ENCODE measurements at places on chromosomes 1 and 21. TPM values are rescaled to one million over a fixed set of nuclear protein-coding genes. Genes with fewer than 3 reads are reported as not detected.

GRCh38 chr21:36430841-36431240 lies 45.6 kb downstream of the CHAF1B start:
- DNase-seq, result no peak

Gene TMEM200B
- total RNA-seq, result 16.4 TPM

DNA sequence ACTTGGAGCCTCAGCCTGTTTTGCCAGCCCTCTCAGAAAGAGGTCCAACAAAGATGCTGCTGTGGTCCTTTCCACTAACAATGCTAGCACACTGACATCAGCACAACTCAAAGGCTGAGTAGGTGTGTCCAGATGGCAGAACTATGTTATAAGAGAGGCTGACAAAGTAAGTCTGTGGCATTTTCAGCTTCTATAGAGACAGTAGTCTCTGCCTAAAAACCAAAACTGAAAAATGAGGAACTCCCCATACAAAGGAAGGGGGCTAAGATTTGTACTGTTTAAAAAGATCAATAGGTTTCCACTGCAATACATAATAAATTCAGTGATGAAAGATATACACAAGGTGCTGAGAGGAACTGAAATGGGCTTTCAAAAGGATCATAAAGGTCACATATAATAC lies 12.3 kb downstream of the ERO1B start:
- DNase-seq, result no peak

DNA sequence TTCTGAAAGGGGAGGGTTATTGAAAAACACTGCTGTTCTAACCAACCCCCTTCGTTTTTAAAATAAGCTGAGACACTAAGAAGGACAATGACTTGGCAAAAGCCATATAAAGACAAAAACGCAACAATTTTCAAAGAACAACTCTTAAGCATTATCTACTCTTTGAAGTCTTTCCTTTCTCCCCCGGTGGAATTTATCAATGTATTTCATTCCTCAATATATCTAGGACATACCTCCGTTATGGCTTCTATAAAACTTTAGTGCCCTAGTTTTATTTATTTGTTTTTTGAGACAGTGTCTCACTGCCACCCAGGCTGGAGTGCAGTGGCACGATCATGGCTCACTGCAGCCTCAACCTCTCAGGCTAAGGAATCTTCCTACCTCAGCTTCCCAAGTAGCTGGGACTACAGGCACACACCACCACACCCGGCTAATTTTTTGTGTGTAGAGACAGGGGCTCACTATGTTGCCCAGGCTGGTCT lies 3.2 kb downstream of the NRDC start:
- no peak for DNase-seq

Gene CFAP107
- not detected for total RNA-seq

- DNase-seq, result no peak
Observed at GRCh38 chr1:230215031-230215430, 148.0 kb downstream of the GALNT2 start.

DNA sequence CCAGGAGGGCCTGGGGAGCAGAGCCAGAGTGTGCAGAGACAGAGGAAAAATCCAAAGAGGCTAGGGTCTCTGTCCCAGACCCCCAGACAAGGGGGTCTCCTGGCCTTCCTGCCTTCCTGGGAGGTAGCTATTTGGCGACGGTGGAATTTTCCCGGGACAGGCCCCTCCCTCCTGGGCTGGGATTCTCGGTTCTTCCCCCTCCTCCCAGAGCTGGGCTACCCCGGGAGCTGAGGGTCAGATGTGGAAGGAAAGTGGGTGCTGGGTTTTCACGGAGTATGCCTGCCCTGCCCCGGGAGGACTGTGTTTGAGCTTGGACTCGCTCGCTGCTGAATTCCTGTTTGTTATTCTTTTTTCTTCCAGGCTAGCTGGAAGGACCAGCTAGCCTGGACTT lies 759 bp downstream of the AMPD2 start:
- no peak for DNase-seq

Gene C1orf141
- not detected for total RNA-seq

Gene OR6N1
- not detected for total RNA-seq

- DNase-seq, result no peak
Observed at GRCh38 chr1:68329096-68329835, 96.9 kb upstream of the WLS start.

Gene CLCA1
- 0.18 TPM for total RNA-seq

- no peak for DNase-seq
Observed at GRCh38 chr1:169844941-169845608, 48.6 kb downstream of the SCYL3 start.

- DNase-seq, result no peak
Observed at GRCh38 chr1:52189898-52190480, 48.1 kb downstream of the ZFYVE9 start.

- DNase-seq, result no peak
Observed at GRCh38 chr1:1171546-1172340, 1.9 kb upstream of the TTLL10 start.

DNA sequence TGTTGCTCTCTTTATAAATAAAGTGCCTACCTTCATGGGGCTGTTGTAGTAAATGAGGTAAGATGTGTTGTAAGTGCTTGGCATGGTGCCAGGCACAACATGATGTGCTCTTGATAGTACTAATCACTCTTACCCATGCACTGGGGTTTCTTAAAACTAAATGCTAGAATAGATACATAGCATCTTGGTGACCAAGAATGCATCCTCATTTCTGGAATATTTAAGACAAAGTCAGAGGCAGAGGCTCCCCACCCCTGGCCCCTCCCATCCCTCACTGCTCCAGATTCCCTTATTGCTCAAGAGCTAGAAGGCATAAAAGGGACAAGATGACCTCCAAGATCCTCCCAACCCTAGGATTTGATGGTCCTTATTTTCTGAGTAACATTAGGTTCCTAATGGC lies 61.3 kb downstream of the GLUL start:
- DNase-seq, result no peak

Gene CYP4X1
- total RNA-seq, result 6.0 TPM

- DNase-seq, result no peak
Observed at GRCh38 chr1:167611983-167612382, 18.0 kb upstream of the RCSD1 start.

Gene PLA2G5
- 2.4 TPM for total RNA-seq

GRCh38 chr1:70978623-70979022 lies 69.0 kb downstream of the PTGER3 start:
- no peak for DNase-seq

Gene CCDC27
- not detected for total RNA-seq

Gene VTCN1
- total RNA-seq, result 43.7 TPM

Gene CEP170
- total RNA-seq, result 40.8 TPM

DNA sequence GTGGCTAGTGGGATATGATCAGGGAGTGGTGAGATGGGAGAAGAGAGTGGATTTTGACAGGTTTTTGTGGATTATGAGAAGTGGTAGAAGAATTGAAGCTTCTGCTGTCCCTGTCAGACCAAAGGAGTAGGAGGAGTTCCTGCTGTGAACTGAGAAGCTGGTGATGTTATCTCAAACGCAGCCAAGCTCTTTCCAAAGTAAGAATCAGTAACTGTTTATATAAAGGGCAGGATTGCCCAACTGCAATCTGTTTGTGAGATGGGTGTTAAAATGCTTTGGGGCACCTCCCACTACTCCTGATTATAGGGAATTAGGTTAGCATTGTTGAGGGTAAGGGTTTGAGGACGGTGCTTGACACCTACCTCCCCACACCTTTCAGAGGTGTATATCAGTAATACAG lies 60.5 kb upstream of the USP25 start:
- DNase-seq, result no peak

DNA sequence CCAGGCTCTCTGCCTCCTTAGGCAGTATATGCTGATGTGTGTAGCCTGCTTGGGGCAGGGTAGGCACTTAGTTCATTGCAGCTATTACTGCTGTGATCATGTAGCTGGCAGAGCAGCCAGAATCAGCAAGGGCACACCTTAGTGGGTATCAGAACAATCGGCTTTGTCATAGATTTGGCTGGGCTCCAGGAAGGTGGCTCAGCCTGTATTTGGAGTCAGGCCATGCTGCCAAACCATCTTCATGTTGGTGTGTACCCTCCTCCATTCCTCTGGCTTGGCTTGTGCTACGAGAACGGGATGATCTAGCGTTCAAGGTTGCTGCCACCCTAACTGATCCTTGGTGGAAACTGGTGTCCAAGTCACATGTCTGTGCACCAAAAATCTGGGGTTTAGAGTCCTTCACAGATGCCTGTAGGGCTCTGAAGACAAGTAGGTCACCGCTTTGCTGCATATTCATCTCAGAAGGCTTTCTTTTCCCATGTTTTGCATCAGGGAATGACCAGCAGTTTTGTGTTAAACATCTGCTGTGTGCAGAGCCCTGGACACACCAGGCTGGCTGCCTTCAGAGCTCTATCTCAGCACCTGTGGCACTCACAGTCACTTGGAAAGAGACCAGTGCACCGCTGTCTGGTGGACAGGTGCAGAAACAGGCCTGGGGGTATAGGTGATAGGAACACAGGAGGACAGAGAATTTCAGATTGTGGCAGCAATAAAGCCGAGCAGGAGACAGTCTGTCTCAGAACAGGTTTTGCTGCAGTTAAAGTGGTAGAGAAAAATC lies 23.7 kb downstream of the VANGL1 start:
- DNase-seq, result peak; percentile 85

DNA sequence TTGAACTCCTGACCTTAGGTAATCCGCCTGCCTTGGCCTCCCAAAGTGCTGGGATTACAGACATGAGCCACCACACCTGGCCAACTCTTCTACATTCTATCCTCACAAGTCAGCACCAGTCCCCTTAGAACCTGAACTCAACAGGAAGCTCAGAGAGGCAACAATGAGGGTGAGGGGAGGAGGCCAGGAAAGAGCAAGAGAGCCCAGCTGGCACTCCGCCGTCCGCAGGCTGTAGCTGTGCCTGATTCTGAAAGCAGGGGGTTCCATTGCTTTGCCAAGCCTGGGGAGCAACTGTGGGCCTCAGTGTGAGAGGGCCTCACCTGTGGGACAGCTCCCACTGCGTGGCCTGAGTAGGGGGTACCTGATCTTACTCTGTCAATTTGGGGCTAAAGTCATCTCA lies 18.7 kb downstream of the STK40 start:
- DNase-seq, result no peak

DNA sequence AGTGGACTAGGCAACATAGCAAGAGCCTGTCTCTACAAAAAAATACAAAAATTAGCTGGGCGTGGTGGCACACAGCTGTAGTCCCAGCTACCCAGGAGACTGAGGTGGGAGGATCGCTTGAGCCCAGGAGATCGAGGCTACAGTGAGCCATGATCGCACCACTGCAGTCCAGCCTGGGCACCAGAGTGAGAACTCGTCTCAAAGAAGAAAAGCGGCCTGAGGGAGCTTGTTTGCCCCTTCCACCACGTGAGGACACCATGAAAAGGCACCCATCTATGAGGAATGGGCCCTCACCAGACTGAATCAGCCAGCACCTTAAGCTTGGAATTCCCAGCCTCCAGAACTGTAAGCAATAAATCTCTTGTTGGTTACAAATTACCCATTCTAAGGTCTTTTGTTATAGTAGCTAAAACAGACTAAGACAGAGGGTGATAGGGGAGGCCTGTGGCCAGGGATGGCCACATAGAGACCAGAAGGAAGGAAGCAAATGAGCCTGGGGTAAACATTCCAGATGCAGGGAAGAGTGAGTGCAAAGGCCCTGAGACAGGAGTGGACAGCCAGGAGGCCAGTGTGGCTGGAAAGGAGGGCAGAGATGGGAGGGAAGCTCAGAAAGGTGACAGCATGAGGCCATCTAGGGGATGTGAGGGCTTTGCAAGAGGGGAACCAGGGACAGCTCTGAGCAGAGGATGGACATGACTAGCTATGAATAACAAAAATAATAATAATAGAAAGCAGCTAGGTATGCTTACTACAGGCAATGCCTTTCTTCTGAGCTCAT lies 120.1 kb downstream of the MATN1 start:
- no peak for DNase-seq

- no peak for DNase-seq
Observed at GRCh38 chr1:115323366-115324004, 14.6 kb downstream of the NGF start.

Gene TMEM82
- not detected for total RNA-seq

DNA sequence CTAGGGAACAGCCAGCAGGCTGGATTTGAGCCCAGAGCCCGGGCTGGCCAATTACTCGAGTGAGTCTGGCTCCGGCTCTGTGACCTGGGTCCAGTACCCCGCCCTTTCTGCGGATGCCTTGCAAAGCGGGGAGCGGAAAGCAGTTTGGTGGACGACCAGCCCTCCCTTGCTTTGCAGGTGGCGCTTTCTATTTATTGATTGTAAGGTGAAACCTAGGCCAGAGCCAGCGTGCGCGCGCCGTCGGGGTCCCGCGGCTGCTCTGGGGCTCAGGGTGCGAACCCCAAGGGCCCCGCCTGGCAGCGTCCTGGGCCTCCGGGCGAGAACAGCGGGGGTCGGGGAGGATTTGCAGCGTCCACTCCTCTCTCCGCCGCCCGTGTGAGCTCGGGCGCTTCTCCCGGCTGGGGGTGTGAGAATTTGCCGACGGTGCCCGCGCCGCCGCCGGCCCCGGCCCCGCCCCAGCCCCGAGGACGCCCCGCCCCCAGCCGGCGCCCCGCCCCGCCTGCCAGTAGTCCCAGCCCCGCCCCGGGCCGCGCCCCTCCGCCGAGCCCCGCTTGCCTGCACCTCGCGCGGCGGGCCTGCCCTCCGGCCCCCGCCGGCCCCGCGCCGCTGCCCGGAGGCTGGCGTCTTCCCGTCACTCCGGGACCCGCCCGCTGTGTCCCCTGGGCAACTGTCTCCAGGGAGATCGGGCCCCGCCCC lies 37.6 kb downstream of the PIK3CD start:
- peak; percentile 81 for DNase-seq

DNA sequence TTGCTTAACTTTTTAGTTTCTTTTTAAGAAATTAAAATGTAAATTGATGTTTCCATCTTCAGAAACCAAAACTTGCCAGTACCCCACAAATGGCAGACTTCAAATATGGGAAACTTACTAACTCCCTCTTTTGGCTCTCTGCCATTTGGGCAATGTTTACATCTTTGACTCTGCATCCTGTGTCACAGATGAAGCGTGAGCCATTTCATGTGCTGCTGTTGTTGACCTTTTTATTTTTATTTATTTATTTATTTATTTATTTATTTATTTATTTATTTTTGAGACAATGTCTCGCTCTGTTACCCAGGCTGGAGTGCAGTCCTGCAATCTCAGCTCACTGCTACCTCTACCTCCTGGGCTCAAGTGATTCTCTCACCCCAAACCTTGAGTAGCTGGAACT lies 16.0 kb upstream of the COG2 start:
- DNase-seq, result no peak

- DNase-seq, result no peak
Observed at GRCh38 chr1:56080123-56080522, 499.2 kb downstream of the PLPP3 start.

Gene AVPR1B
- total RNA-seq, result not detected

GRCh38 chr1:98405581-98406074 lies 255.9 kb upstream of the SNX7 start:
- no peak for DNase-seq

Gene RNF186
- not detected for total RNA-seq

DNA sequence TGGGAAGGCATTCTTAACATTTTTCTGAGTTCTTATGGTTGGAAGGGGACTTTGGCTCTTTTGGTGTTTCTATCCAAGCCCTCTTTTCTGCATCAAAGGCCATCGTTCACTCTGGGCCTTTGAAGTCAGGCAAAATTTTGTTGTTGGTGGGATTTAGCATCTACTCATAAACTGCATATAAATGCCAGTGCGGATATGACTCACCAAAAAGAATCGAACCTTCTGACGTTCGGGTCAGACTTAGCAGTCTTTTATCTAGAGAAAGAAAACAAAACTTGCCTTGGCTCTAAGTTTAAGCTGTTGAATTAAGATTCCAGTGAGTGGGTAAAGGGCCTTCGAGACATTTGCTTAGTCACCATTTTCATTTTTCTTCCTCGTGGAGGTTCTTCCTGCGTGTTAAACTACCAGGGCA lies 51.4 kb downstream of the EVA1C start:
- DNase-seq, result no peak
